Activated CD8-positive, alpha-beta T cell treated with anti-CD3 and anti-CD28 coated beads for 36 hours (primary cell): ENCODE measurements at places on chromosomes 6 and 20. TPM values are rescaled to one million over a fixed set of nuclear protein-coding genes. Genes with fewer than 3 reads are reported as not detected.

The NT5E gene
- total RNA-seq, result 5.2 TPM

The OPRM1 gene
- total RNA-seq, result not detected

DNA sequence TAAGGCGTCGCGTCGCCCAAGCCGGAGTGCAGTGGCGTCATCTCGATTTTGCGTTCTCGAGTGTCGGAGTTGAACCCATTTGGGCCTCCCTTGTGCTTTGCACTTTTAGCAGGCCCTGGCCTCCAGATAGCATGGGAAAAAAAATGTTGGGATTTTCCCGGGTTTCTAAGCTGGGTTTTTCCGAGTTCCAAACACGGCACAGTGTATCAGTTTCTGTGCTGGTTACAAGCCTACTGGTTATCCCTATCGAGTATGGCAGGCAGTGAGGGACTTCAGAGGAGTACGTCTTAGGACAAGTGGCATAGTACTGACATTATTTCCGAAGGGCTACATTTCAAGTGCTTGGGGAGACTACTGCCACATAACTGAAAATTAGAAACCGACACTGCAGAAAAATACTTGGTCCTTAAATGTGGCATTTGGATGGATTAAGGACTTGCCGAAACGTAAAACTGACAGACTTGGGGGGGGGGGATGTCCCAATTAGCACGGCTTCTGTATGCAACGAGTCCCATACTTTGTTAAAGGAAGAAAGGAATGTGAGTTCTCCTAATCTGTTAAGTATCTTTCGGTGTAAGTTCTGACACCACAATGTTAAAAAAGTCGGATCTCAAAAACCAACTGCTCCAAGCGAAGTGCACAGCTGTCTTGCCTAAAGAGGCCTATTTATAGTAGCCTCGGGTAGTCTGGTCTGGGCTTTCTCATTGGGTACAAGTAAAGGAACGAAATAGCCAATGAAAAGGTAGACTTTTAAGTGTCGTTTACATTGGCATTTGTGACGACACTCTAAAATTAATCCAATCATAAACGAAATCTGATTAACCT lies 70.2 kb downstream of the HFE start:
- H3K27ac ChIP-seq, result peak overlapping the region; percentile 93
- peaks cover 25% of the 10 kb centered on the region for H3K36me3 ChIP-seq
- DNase-seq, result peak; percentile 80
- peaks cover 35% of the 10 kb centered on the region for H3K4me1 ChIP-seq

DNA sequence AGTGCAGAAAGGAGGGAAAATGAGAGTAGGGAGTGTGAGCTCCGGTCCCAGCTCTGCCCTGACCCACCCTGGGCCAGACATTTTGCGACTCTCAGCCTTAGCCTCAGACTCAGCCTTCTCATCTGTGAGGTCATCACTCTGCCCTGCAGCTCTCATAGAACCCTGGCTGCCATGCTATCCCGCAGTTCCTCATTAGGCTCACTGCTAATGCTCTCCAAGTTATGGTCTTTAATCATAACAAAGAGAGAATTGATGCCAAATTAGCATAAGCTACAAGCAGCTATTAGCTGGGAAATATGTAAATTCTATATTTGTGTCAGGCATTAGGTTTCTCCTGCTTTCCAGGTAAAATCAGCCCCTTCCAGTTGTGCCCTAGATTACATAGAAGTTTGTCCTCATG lies 46.5 kb upstream of the MLN start:
- no peaks in the 10 kb centered on the region for H3K4me1 ChIP-seq
- no peak overlapping the region for H3K4me3 ChIP-seq
- no peaks in the 10 kb centered on the region for H3K36me3 ChIP-seq

DNA sequence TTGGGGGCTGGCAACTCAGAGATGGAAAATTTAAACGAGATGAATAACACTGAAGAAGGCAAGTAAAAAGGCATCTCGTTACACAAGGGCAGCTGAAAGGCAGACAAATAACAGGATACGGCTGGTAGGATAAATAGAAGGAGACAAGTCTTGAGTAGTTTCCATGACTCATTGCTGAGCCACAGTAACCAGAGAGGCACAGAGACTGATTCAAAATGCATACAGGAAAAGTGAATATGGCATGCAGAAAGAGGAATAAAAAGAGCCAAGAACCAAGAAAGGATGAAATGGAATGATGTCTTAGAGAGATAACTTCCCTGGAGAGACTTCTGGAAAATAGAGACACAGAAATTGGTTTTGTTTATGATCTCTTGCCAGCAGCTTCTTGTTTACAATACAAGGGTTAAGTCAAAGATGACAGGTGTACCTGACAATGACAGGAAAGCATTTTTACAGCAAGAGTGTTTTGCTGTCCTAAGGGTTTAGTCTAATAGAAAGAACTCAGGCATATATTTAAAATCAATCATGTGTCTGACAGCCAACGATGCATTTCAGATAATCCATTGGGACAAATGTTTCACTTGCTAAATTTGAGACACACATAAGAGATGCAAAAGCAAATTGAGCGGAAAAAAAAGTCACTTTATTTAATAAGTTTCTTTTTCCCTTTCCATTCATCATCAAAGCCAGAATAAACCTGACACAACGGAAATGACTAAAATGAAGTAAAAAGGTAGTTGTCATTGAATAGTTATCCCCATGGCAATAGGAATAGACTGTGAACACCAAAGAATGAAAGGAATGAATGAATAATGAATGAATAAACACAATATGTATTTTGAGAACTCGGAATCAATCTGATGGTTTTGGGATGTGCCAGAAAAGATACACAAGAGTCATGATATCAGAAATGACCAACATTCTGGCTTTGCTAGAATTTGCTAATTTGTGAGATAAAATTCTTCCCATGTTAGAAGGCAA lies 68.0 kb upstream of the KCNQ5 start:
- no peaks in the 10 kb centered on the region for H3K36me3 ChIP-seq
- peaks cover 9% of the 10 kb centered on the region for H3K27me3 ChIP-seq
- no peak overlapping the region for H3K27ac ChIP-seq
- H3K4me3 ChIP-seq, result no peak overlapping the region
- peak; percentile 2 for DNase-seq
- H3K4me1 ChIP-seq, result peaks cover 3% of the 10 kb centered on the region

GRCh38 chr6:57432919-57433684 lies 115.7 kb downstream of the PRIM2 start:
- H3K36me3 ChIP-seq, result peaks cover 3% of the 10 kb centered on the region
- H3K4me1 ChIP-seq, result peaks cover 18% of the 10 kb centered on the region
- no peak overlapping the region for H3K4me3 ChIP-seq
- no peak for DNase-seq
- no peaks in the 10 kb centered on the region for H3K27me3 ChIP-seq
- no peak overlapping the region for H3K27ac ChIP-seq

DNA sequence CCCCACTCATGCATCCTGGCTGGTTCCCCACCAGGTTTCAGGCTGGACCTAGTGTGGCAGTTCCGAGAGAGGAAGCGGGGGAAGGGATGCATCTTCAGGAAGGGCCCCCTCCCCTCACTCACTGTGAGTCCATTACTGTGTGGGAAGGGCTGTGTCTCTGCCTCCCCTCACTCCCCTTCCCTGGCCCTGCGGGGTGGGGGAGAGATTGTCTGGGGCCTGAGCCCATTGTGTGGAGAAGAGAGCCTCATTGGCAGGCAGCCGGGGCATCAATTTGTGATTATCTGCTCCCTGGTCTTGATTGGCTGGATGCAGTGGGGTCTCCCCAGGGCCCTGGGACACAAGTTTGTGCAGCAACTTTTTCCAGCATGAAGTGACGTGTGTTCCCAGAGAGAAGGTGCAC lies 4.1 kb upstream of the MYT1 start:
- H3K27ac ChIP-seq, result no peak overlapping the region
- H3K4me1 ChIP-seq, result peaks cover 2% of the 10 kb centered on the region
- H3K36me3 ChIP-seq, result no peaks in the 10 kb centered on the region

DNA sequence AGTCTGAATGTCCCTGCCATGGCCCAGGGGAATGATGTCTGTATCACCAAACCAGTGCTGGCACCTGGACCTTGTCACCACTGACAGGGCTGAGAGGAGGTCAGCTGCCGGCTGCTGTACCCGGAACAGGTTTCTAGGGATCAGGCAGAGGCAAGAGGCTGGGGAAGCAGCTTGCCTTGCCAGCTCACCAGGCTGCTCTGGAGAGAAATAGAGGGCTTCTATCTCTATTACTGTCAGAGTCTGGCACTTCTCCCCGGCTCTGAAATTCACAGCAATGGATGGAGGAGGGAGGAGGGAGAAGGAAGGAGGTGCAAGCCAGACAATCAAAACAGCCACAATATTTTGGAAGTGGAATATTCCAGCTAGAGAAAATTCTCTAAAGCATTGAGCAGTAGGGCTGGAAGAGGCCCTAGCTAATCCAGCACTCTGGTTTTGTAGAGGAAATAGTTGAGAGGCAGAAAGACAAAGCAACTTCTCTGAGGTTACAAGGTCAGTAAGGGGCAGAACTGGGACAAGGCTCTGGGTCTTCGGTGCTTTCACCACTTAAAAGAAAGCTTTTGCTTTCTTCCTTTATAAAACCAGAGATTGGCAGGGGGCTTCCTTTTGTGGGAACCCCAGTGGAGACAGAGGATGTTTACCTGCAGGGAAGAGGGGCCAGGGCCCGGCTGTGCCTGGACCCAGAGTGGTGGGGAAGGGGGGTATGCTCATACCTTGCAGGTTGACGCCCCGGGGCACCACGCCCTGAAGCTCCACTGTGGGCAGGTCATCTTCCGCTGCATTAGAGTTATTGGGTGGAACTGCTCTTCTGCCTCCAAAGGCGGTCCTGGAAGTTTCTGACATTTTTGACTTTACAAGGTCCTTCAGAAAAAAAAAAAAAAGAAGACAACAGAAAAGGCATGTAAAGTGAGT lies 2.4 kb downstream of the F13A1 start:
- H3K4me1 ChIP-seq, result no peaks in the 10 kb centered on the region
- no peak overlapping the region for H3K27ac ChIP-seq
- peaks cover 47% of the 10 kb centered on the region for H3K27me3 ChIP-seq
- H3K4me3 ChIP-seq, result no peak overlapping the region
- H3K36me3 ChIP-seq, result no peaks in the 10 kb centered on the region

GRCh38 chr6:147192278-147192911 lies 11.8 kb upstream of the STXBP5 start:
- no peaks in the 10 kb centered on the region for H3K36me3 ChIP-seq
- peaks cover 26% of the 10 kb centered on the region for H3K4me1 ChIP-seq
- no peaks in the 10 kb centered on the region for H3K27me3 ChIP-seq
- no peak for DNase-seq
- no peak overlapping the region for H3K27ac ChIP-seq
- H3K4me3 ChIP-seq, result no peak overlapping the region
